ENCODE measurements at places on chromosomes 16 and 17. TPM values are rescaled to one million over a fixed set of nuclear protein-coding genes. Genes with fewer than 3 reads are reported as not detected.

Gene TPSB2
- total RNA-seq: not detected

Gene GRB7
- total RNA-seq: 3.1 TPM

Gene CACNG1
- 0.21 TPM for total RNA-seq

Gene CCL14
- not detected for total RNA-seq

Gene TERB1
- total RNA-seq: not detected

Gene NKD1
- total RNA-seq: 0.31 TPM

Gene ADAMTS18
- total RNA-seq: not detected

Gene GNAO1
- 1.2 TPM for total RNA-seq

Gene MMP28
- 7.3 TPM for total RNA-seq

Gene AXIN2
- 0.66 TPM for total RNA-seq

Gene SOCS1
- 9.8 TPM for total RNA-seq

Gene AOC3
- 1.4 TPM for total RNA-seq

Gene THRA
- 29.2 TPM for total RNA-seq

Gene SMIM22
- total RNA-seq: not detected

Gene KRT27
- 0.06 TPM for total RNA-seq

Gene SYNGR3
- total RNA-seq: 7.6 TPM

Gene CDH5
- total RNA-seq: 0.23 TPM

Gene SLC25A10
- 40.7 TPM for total RNA-seq

Gene CFAP97D1
- 0.03 TPM for total RNA-seq

Gene CD79B
- 0.09 TPM for total RNA-seq

Gene LMF1
- total RNA-seq: 14.3 TPM

Gene WFIKKN1
- 0.10 TPM for total RNA-seq

Gene PHLPP2
- total RNA-seq: 10.2 TPM

Gene SPATA32
- 0.17 TPM for total RNA-seq

Gene KIF2B
- total RNA-seq: not detected

Gene NEUROD2
- total RNA-seq: not detected

Gene MYH3
- 0.64 TPM for total RNA-seq

Gene SLC13A2
- 0.12 TPM for total RNA-seq

Gene CYBC1
- total RNA-seq: 53.5 TPM

Gene SNN
- total RNA-seq: 18.4 TPM

Gene ATP1B2
- total RNA-seq: 0.17 TPM

Gene PLLP
- 1.5 TPM for total RNA-seq

Gene CACNG3
- not detected for total RNA-seq

Gene KRTAP3-1
- not detected for total RNA-seq

Gene GJD3
- 1.4 TPM for total RNA-seq

Gene TNFSF12
- total RNA-seq: 9.9 TPM

Gene GLP2R
- total RNA-seq: 16.7 TPM

Gene KRT14
- total RNA-seq: 0.17 TPM

Gene CDR2L
- total RNA-seq: 75.0 TPM

Gene METRN
- 207 TPM for total RNA-seq

Gene RHOT2
- total RNA-seq: 92.3 TPM

Gene HOXB4
- total RNA-seq: 0.09 TPM

Gene MON1B
- total RNA-seq: 30.8 TPM

Gene WNT3
- 4.4 TPM for total RNA-seq

Gene SCN4A
- 0.05 TPM for total RNA-seq

Gene SULT1A1
- total RNA-seq: 5.2 TPM

Gene TBC1D3
- total RNA-seq: not detected

Gene LLGL2
- total RNA-seq: 35.0 TPM

Gene MYL4
- total RNA-seq: not detected

Measured in A549 treated with Hydrocortisone at 1 μM for 4 hours (cell line).